ENCODE measurements at places on chromosomes 1 and 21.

- DNase-seq: no peak
These were observed 77.0 kb downstream of the CSMD2 start for GRCh38 chr1:34087986-34088385.

DNA sequence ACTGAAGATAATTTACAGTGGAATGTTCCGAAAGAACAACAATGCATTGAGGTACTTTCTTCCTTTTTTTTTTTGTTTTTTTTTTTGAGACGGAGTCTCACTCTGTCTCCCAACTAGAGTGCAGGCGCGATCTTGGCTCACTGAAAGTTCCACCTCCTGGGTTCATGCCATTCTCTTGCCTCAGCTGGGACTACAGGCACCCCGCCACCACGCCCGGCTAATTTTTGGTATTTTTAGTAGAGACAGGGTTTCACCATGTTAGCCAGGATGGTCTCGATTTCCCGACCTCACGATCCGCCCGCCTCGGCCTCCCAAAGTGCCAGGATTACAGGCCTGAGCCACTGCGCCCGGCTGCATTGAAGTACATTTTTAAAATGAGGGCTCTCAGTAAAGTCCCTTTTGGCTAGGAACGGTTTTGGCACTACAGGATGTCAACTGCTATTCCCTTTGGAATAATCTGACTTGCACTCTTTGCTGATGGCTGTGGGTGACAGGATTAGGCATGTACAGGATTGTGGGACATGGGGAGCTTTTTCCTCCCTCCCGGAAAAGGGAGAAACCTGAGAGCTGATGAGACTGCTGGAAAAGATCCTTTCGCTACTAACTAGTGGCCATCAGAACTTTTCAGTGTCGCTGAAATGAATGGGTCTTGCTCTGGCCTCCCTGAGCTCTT is 56.9 kb upstream of the EDEM3 start:
- no peak for DNase-seq

DNA sequence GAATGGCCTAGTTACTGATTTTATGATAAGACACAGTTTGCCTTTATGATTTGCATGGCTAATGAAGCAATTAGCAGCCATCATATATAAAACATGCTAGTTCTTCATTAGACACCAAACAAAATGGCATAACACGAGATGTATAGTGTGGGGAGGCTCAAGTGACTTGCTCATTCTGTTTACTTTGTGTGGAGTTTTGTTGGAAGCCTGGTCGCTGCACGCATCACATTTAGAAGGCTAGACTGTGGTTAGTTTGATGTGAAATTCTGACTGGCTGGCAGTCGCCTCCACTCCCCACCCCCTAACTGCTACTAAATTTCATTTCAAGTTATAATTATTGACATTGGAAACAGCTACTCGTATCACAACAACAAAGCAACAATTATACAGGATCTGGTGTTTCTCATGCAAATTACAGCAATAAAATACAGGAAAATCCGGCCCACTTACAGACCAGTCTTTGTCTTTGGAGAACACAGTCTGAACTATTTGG is 356.1 kb downstream of the LMO4 start:
- DNase-seq: no peak

- DNase-seq: no peak
These were observed 2.9 kb downstream of the KIF1B start for GRCh38 chr1:10213186-10213705.

DNA sequence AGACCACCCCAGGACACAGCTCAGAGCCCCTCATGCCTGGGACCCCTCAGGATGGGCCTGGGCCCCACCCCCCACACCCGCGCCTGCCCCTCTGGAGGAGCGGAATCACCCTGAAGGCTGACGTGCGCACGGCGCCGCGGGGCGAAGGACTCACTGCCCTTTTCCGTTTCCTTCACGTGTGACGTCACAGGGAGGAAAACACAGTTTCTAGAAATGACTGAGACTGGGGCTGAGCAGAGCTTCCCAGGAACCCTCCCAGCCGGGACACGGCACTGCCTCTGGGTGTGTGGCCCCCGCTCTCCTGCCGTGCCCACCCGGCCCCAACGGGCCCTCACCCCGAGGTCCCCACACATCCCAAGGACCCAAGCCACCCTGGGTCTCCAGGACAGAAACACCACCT is 5.4 kb upstream of the TNFRSF4 start:
- no peak for DNase-seq

GRCh38 chr1:156814571-156815260 is 1.9 kb downstream of the SH2D2A start:
- DNase-seq: no peak

DNA sequence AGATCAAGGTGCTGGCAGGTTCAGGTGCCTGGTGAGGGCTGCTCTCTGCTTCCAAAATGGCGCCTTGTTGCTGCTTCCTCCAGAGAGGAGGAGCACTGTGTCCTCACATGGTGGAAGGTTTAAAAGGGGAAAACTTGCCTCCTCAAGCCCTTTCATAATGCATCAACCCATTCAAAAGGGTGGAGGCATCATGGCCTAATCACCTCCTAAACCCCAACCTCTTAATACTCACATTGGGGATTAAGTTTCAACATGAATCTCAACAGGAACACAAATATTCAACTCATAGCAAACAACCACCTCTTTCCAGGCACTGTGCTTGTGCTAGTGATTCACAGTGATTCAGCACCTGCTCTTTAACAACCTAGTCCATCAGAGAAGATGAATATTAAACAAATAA is 4.2 kb downstream of the S100A12 start:
- DNase-seq: no peak

GRCh38 chr1:40708750-40709099 is 17.2 kb downstream of the NFYC start:
- no peak for DNase-seq

GRCh38 chr1:51910221-51911000 is 31.9 kb upstream of the NRDC start:
- no peak for DNase-seq

GRCh38 chr1:162422662-162423375 is 10.9 kb upstream of the SH2D1B start:
- DNase-seq: no peak

DNA sequence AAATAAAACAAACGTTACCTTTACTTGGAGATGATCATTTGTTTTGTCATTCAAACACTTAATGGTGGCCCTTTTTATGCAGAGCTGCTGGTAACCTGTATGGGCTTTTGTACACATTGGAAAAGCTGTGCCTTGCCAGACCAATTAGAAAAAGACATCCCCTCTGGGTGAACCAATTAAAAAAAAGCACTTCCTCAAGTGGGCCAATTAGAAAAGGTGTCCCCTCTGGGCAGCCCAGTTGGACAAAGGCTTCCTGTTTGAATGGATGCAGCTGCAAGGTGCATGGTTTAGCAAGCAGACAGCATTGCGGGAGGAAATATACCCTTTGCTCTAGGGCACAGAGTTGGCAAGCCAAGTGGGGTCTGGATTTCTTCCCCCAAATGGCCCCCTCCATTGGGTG is 21.6 kb downstream of the HUNK start:
- DNase-seq: no peak

GRCh38 chr1:149845416-149845815 is 54.0 kb upstream of the BOLA1 start:
- no peak for DNase-seq

GRCh38 chr1:20404466-20404865 is 81.5 kb downstream of the CAMK2N1 start:
- no peak for DNase-seq

DNA sequence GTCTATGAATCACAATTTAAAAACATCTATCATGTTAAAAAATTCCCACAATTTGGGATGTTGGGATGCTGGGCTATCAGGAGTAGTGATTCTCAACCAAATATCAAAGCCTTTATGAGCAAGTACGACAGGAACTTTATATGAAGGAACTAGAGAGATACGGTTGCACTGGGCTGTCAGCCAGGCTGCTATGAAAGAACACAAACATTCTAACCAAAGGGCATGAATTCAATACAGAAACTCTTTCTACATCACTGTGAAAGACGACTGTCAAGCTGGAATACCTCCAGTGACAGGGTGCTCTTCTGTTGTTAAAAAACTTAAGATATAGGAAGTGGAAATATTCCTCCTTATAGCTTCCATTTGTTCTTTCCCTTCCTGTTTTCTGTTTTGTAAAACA is 9.8 kb downstream of the CACNA1E start:
- DNase-seq: no peak

DNA sequence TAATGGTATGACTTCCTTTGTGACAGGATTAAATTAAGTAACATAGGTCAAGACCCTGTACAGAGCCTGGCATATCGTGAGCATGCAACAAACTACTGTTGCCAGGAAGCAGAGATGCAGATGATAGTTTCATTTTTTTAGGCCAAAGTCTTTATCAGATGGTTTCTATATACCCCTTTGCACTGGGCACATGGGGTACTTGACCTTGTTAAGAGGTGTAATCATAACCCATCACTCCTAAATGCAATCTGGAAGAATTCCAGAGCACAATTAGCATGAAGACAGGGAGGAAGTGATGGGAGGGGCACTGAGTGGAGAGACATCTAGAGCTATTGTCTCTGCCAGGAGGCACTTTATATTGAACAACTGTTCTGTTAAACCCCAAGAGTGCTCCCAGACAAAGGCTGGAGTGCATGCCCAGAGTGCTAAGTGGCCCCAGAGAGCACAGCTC is 22.1 kb downstream of the ZBTB17 start:
- DNase-seq: no peak

DNA sequence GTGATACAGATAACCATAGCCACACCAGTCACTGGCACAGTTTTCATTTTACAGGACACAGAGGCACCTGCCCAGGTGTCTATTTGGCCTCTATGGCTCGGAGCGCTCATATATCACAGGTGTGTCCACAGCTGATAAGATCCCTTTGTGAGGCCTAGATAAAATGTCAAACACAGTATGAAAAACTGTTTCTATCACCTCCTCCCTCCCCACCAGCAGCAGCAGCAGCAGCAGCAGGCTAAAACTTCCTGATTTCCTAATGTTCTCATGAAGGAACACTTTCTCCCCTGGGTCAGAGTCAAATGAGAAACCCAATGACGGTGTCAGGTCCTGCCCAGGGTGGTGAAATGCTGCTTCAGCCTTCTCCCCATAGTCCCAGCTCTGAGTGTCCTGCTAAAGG is 24.4 kb downstream of the ELAPOR1 start:
- no peak for DNase-seq

DNA sequence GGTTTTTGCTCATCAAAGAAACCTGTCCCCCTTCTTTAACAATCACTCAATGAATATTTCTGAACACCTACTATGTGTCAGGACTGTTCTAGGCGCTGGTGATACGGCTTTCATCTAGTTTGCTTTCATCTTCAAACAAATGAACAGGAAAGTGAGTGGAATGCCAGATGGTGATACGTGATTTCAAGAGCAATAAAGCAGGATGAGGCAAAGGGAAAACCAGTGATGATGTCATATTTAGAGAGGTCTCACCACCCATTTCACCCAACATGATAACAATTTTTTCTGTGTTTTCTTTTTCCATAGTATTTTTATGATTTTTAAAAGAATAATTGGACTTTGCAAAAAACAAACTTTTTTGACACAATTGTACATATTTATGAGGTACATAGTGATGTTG is 11.3 kb upstream of the SLC6A17 start:
- DNase-seq: no peak

- DNase-seq: no peak
These were observed 7.6 kb downstream of the AGPAT3 start for GRCh38 chr21:43872531-43873197.

GRCh38 chr1:201023920-201024624 is 558 bp upstream of the KIF21B start:
- DNase-seq: no peak

DNA sequence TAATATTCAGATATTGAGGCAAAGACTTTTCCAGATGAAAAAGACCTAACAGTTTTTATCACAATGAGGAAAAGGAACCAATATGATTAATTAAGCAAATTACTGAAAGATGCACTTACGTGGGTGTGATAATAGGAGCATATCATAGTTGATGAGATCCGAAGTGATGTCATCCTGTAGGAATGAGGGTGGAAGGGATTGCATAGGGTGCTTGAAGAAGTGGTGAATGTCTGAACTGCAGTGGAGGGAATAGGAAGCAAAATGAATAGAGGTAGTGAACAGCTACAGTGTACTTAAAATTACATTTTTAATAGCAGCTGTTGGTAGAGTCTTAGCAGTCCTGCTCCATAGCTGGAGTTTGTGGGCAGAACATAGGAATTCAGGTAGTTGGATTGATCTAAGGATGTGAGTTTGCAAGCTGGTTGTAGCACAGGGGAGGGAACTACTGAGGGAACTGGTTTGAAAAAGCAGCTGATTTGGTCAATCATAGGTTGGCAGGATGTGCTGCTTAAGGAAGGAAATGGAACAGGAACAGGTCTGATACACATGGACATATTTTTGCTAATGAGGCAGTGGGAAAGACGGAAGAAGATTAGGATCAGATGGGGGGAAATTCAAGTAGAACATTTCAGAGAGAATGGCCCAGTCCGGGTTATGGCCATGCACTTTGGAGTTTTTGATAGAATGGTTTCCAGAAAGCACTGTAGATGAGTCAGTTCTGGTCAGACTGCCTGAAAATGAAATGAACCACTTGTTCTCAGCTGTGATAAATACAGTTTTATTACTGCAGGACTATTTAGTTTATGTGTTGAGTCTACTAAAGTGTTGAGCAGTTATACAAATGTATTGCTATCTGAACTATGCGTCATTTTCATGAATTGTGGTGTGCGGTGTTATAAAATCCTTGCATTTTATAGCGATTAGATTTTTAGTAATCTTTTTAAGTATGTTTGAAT is 155.8 kb downstream of the RYR2 start:
- no peak for DNase-seq

DNA sequence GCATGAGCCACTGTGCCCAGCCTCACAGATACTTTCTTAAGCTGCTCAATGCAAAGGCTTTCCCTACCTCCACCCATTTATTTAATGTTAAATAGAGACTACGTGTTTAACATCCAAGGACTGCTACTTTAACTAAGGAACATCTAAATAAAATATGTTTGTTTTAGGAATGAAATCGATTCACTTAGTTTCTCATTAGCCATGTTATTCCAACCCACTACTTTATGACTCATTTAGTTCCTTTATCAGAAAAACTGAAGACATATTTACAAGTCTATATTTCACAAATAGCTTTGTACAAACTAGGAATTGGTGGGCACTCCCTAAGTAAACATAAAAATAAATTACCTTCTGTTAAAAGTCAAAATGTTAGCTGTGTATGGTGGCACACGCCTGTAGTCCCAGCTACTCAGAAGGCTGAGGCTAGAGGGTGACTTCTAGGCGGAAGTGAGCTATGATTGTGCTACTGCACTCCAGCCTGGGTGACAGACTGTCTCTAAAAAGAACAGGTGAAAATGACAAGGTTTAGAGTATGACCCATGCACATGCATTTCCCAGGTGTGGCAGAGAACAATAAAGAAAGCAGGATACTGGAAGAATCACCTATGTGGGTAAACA is 39.9 kb upstream of the AK4 start:
- DNase-seq: no peak

GRCh38 chr1:7378346-7379130 is 392.6 kb upstream of the VAMP3 start:
- DNase-seq: no peak
